ENCODE measurements at places on chromosomes 2 and 18.

GRCh38 chr2:10620481-10620880 lies 69.3 kb downstream of the NOL10 start:
- DNase-seq: peak; percentile 35

GRCh38 chr2:122191331-122191730 lies 435.9 kb downstream of the TSN start:
- peak; percentile 83 for DNase-seq

DNA sequence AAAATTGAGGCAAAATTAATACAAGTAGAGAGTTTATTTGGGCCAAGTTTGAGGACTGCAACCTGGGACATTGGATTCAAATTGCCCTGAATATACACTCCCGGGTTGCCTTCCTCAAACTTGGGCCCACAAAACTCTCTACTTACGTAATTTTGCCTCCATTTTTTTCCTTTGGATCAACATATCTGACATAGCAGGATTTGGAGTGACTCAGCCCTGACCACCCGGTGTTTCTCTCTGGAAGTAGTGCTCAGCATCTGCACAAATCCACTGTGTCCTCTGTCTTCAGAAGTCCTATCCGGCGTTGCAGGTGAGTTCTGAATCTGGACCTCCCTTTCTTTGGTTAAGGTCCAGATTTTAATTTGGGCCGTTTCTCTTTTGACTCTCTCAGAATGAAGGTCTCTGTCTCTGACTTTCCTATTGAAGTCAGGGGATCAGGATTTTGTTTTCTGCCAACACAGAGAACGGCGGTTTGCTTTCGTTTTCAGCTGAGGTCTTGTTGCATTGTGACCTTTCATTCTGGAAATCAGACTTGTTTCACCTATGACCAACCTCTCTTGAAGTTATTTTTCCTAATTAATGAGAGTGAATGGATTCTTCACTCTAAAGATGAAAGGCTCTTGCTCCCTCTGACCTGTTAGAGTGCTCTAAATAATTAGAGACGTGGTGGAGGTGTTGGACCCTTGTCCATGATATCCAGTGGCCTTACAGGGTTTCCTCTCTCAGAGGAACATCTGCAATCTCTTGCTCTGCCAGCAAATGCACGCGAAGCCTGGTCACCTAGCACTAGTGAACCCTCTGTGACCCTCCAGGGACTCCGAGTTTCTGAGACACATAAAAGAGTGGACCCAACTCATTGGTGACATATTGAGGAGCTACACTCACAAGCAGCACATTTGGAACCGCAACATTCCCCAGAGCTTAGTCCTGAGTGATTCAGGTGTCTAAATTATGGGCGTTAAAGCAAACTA lies 13.6 kb downstream of the TCF23 start:
- no peak for DNase-seq

DNA sequence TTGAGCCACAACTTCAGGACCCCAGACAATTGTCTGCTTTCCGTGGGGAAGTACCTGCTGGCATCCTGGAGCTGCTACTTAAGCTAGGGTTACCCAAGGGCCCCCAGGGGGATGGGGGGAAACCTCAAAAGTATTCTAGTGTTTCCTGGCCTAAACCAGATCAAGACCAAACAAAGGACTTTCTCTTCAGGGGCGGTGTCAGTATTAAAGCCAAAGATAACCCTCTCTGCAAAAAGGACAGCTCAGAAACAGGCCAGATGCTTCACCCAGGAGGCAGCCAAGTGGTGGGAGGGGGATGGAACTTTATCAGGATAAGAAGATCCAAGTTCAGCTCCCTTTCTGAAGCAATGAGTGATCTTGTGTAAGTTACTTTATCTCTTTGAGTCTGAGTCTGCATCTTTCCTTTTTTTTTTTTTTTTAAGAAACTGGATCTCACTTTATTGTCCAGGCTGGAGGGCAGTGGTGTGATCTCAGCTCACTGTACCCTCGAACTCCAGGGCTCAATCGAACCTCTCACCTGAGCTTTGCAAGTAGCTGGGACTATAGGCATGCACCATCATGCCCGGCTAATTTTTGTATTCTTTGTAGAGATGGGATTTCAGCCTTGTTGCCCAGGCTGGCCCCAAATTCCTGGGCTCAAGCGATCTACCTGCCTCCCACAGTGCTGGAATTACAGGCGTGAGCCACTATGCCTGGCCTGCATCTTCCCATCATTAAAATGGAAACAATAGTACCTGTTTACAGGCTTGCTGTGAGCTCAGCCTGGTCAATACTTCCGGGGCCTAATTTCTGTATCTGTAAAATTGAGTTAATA lies 151.8 kb upstream of the PTPRM start:
- DNase-seq: no peak

GRCh38 chr2:119216994-119217393 lies 6.6 kb upstream of the STEAP3 start:
- DNase-seq: no peak

DNA sequence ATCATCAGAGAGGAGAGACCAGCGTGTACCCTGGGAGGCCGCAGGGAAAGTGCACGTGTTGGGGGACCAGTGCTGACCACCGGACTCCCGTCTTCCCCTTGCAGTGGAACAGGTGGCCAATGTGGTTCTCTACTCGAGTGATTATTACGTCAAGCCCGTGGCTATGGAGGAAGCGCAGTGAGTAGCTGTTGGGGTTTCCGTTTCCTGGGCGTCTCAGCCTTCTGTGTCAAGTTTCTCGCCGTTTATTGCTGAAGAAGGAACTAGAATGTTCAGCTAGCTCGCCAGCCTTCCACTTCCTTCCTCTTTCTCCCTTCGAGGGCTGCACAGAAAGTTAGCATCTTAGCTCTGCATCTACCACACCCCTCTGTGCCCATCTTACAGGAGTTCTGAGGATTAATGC lies 22.8 kb upstream of the DGKD start:
- DNase-seq: peak; percentile 96

DNA sequence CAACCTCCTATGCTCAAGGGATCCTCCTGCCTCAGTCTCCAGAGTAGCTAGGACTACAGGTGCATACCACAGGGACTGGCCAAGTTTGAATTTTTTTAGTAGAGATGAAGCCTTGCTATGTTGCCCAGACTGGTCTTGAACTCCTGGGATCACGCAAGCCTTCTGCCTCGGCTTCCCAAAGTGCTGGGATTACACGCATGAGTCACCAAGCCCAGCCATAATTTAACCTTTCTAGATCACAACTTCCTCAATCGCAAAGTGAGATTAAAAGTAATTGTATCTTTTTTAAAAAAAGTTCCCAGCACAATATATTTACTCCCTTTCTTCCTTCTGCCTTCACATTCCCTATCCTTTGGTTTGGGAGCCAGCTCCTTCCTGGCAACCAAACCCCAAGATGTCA lies 5.8 kb upstream of the PPP1CB start:
- peak; percentile 28 for DNase-seq

DNA sequence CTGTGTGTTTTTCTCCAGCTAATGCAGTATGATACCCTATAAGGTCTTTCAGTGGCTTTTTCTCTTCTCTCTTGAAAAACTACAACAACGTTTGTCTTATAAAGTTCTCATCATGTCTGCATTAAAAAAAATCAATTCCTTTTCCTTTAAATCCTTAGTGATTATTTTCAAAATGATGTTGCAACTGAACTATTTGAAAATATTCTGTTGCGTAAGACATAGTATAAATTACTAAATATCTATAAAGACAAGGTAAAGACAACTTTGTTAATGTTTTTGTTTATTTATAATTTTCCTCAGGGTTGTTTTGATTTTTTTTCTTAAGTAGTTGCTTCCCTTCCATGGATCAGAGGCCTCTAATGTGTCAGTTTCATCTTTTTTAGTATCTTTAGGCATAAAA lies 21.2 kb downstream of the PARD3B start:
- no peak for DNase-seq

- no peak for DNase-seq
These were observed 54.1 kb downstream of the GPR39 start for GRCh38 chr2:132470746-132471145.

DNA sequence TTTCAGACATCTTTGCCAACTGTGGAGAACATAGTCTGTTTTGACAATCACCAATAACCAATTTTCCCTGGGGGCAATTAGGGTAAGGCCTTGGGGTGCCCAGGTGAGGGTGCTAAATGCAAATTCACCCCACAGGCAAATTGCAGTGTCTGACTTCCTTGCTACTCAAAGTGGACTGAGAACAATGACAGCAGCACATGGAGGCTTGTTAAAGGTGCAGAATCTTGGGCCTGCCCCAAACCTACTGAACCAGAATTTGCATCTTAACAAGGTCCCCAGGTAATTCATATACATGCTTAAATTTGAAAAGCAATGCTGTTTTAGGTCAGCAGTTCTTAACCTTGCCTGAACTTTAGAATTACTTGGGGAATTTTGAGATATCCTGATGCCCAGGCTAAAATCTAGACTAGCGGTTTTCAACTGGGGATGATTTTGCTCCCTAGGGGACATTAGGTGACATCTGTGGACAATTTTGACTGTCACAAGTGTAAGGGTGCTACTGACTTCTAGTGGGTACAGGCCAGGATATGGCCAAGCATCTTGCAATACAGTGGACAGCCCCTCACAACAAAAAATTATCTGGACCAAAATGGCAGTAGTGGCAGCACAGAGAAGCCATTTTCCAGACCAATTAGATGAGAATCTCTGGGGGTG lies 80.2 kb upstream of the GCFC2 start:
- DNase-seq: no peak

DNA sequence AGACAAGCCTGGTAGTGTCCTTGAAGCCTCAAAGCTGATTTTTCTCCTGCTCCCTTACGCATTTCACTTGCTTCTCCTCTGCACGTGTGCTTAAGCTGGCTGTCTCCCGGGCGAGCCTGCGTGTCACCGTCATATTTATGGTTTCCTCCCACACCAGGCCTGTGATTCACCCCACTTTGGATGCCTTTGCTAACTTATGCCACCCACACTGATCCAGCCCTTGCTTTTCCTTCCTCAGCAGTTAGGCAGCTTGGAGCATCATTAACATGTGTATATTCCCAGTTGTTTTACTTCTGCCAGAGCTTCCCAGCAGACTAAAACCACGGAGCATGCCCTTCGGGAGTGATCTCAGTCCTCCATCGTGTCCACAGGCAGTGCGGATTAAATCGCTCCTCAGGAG lies 2.2 kb downstream of the ST3GAL5 start:
- peak; percentile 79 for DNase-seq

- no peak for DNase-seq
These were observed 39.9 kb downstream of the PLEKHB2 start for GRCh38 chr2:131145040-131145439.

DNA sequence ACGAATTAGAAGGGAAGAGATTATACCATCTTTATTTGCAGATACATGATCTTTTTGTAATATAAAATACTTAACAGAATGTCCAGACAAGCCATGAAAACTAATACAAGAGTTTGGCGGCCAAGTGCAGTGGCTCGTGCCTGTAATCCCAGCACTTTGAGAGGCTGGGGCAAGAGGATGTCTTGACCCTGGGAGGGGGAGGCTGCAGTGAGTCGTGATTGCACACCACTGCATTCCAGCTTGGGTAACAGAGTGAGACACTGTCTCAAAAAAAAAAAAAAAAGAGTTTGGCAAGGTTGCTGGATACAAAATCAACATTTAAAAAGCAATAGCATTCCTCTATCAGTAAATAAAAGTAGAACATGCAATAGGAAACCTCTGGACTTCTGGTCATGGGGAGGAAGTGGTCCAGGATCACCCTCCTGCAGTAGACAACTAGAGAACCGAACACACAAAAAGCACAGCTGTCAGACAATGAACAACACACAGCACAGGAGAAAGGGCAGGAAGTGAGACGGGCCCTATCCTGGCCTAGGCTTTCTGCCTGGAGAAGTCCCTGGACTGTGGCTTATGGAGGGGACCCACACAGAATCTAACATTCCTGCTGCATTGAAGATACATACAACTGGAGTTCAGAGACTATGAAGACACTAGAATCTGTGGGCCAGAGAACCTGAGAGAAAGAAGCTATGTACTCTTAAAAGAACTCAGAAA lies 118.9 kb upstream of the ARL4C start:
- DNase-seq: no peak

DNA sequence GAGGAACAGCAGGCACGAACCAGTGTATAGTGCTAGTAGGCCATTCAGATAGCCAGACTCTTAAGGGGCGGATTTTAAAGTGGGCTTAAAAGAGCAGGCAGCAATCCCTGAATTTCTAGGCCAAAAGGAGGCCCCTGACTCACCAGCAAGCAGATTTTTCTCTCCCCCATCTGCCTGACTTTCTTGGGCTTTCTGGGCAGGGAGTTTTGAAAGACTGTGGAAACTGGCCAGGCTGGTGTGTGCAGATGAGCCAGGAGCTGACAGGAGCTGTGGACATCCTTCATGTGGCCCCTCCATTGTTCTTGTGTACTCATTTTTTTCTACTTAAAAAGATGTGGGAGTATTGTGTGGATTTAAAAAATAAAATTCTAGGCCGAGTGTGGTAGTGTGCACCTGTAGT lies 59.0 kb downstream of the GLI2 start:
- DNase-seq: no peak

DNA sequence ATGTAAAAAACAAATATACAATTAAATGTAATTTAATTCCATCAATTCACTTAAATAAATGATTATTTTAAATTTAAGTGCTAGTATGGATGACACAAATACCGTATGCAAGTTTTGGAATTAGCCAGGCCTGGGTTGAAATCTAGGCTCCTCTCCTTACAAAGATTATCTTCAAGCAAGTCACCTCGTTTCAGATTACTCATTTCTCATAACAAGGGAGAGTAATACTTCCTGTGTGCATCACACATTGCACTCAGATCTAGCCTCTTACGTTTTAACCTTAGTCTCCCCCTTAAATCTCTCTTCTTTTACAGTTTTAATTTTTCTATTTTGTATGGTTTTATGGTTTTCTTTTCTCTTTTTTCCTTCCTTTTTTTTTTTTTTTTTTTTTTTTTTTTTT lies 1475.9 kb upstream of the NXPH2 start:
- DNase-seq: no peak

- DNase-seq: no peak
These were observed 162.7 kb downstream of the DYSF start for GRCh38 chr2:71615767-71616730.

- DNase-seq: no peak
These were observed 15.6 kb downstream of the CNOT9 start for GRCh38 chr2:218583983-218584850.

DNA sequence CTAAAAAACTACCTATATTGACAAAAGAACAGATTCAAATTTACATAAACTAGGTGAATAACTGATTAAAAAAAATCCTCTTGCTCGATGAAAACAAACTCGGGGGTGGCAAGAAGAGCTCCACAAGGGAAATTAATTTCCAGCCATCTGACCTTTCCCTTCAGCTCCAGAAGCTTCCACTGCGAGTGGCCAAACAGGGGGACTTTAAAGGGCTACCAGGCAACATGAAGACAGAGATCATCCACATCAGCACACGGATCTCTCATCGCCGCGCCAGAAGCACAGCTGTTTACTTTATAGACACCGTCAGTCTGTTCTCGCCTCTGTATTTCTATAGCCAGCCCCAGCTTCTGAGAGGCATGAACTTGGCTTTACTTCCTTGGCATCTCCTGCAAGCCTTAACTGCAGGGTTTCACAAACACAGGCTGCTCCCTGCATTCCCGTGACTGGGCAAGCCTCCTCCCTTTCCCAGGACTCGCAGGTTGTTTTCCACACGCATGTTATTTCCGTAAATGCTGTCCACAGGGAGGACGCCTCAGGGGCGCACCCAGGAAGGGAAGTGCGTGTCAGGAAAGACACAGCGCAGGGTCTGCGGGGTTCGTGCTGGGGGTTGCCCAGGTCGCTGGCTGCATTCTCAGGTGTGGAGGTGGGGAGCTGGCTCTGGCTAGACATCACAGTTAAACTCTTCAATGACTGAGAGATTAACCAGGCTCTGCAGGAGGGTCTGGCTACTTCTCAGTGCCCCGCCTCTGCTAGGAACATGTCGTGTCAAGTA lies 85.0 kb downstream of the USP40 start:
- no peak for DNase-seq

- DNase-seq: no peak
These were observed 41.3 kb downstream of the DYSF start for GRCh38 chr2:71494523-71495155.

Measured in KBM-7 (cell line).